Prostate gland (tissue), 2 donors: ENCODE measurements at places on chromosomes 7 and 10.

GRCh38 chr7:116829493-116829892 is 32.9 kb upstream of the CAPZA2 start:
- H3K27ac ChIP-seq = no peak overlapping the region
- H3K36me3 ChIP-seq = no peaks in the 10 kb centered on the region
- no peak for DNase-seq
- H3K27me3 ChIP-seq = no peaks in the 10 kb centered on the region

DNA sequence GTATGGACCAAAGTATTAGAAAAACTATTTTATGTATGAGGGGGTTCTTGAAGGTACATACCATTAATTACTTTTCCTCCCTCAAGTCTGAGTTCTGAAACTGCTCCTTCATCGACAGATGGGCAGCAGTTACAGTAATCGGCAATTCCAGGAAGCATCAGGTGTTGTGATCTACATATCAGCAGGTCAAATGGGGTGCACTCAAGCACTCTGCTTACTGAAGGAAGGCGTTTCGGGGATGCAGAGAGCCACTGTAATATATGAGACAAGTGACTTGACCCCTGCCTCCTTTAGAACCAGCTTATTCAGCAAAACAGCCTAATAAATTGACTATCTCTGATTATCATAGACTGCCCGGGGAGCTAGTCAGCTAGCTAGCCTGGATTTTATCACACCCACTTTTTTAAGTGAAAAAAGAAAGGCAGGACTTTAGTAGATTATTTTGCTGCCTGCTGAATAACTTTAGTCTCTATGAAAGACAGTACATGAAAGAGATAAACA is 4.2 kb downstream of the SMNDC1 start:
- no peak overlapping the region for H3K27ac ChIP-seq
- H3K27me3 ChIP-seq = no peaks in the 10 kb centered on the region
- peaks cover 6% of the 10 kb centered on the region for H3K4me1 ChIP-seq

- no peak for DNase-seq
- no peaks in the 10 kb centered on the region for H3K27me3 ChIP-seq
- H3K4me1 ChIP-seq = peaks cover 11% of the 10 kb centered on the region
- peaks cover 57% of the 10 kb centered on the region for H3K36me3 ChIP-seq
Measured at GRCh38 chr7:100687751-100688300, 6.2 kb downstream of the GIGYF1 start.

GRCh38 chr10:5533098-5533731 is 8.5 kb downstream of the CALML3 start:
- no peak overlapping the region for H3K27ac ChIP-seq
- H3K4me1 ChIP-seq = no peaks in the 10 kb centered on the region
- H3K4me3 ChIP-seq = no peak overlapping the region

- no peak overlapping the region for H3K4me3 ChIP-seq
- H3K36me3 ChIP-seq = no peaks in the 10 kb centered on the region
- no peak overlapping the region for H3K27ac ChIP-seq
- no peak for DNase-seq
- H3K4me1 ChIP-seq = no peaks in the 10 kb centered on the region
Measured at GRCh38 chr7:142385491-142386340, 127.9 kb upstream of the PRSS58 start.

DNA sequence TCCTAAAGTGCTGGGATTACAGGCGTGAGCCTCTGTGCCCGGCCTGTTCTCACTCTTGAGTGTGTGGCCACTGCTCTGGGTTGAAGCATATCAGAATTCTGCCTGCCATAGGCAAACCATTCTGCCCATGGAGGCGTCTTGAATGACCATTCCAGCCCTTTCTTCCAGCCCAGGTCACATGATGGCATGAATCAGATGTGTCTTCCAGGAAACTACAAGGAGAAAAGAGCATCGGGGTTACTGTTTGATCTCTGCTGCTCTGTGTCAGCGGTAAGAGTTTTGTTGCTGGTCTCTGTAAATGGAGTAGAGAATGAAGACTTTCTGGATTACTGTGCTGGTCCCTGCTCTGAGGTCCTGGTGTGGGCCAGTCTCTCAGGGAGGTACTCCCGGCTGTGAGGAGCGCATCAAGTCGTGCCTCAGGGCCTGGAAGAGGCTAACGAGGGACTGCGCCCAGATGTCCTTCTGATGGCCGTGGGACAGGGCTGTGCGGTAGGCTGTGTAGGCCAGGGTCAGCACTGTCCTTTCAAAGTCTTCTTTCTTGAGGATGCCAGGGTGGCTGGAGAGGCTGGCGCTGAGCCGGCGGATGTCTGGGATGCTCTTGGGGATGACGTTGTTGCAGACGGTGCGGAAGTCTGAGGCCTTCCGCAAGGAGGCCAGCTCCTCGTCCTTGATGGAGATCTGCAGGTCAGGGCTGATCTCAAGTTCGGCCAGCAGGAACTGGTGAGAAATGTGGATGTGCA is 5.8 kb upstream of the SLC13A4 start:
- no peak overlapping the region for H3K4me3 ChIP-seq
- no peak overlapping the region for H3K27ac ChIP-seq
- no peak for DNase-seq
- no peaks in the 10 kb centered on the region for H3K27me3 ChIP-seq

GRCh38 chr10:85993840-85994507 is 372.6 kb downstream of the GRID1 start:
- H3K27ac ChIP-seq = no peak overlapping the region
- no peaks in the 10 kb centered on the region for H3K4me1 ChIP-seq
- no peaks in the 10 kb centered on the region for H3K27me3 ChIP-seq
- DNase-seq = no peak
- no peaks in the 10 kb centered on the region for H3K36me3 ChIP-seq
- no peak overlapping the region for H3K4me3 ChIP-seq
